Activated CD8-positive, alpha-beta memory T cell treated with anti-CD3 and anti-CD28 coated beads, Interleukin-2, amount 10 ng/mL, durations not matched to agents 7 days and 5 days (primary cell): ENCODE measurements at places on chromosomes 11 and 22. TPM values are rescaled to one million over a fixed set of nuclear protein-coding genes. Genes with fewer than 3 reads are reported as not detected.
A peak's percentile ranks its signal among the peaks of the same experiment; 100 is the strongest.

FGF4 gene
- total RNA-seq: not detected

PAX6 gene
- total RNA-seq: not detected

GRCh38 chr22:30309951-30310741, 16.6 kb downstream of the TBC1D10A start:
- peaks cover 95% of the 10 kb centered on the region for H3K4me1 ChIP-seq
- H3K4me3 ChIP-seq: no peak overlapping the region
- no peak for DNase-seq
- peak overlapping the region; percentile 88 for H3K27ac ChIP-seq
- peaks cover 12% of the 10 kb centered on the region for H3K36me3 ChIP-seq

DNA sequence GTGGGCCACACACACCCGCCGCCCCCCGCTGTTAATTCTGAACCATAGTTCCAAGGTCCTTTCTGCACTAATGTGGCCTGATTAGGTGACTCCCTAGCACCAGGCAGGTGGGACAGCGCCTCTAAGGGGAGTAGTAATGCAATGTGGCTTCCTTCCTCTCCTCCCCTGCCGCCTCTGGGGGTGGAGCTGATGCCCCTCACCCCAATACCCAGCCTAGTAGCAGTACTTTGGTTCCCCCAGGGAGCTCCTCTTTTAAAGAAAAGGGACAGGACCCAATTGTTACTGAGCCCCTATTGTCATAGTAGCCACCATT, 14.4 kb downstream of the RTN4RL2 start:
- no peaks in the 10 kb centered on the region for H3K36me3 ChIP-seq
- no peak overlapping the region for H3K4me3 ChIP-seq
- no peak overlapping the region for H3K27ac ChIP-seq
- DNase-seq: no peak

- peaks cover 3% of the 10 kb centered on the region for H3K36me3 ChIP-seq
- no peak overlapping the region for H3K4me3 ChIP-seq
- H3K27ac ChIP-seq: no peak overlapping the region
- peaks cover 24% of the 10 kb centered on the region for H3K27me3 ChIP-seq
Measured at GRCh38 chr22:24485608-24486007, 9.5 kb upstream of the UPB1 start.
